ENCODE measurements at places on chromosomes 4 and X.

GRCh38 chr4:24805067-24805466, 9.7 kb downstream of the SOD3 start:
- DNase-seq = no peak

DNA sequence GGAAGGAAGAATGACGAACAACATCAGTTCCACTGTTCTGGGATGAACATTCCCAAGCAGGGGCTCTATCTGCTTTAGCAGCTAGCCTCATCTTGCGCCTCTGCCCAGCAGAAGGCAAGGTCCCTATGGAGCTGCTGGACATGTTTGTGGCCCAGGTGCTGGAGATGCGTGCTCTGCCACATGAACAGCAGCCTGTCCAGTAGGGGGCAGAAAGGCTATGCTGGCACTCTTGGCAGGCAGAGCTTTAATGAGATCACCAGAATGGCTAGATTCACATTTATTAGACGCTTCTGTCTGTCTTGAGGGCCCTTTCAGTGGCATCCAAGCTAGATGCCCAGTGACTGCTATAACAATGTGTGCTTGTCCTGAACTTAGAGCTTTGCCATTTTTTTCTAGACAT, 1826.0 kb downstream of the STIM2 start:
- DNase-seq = no peak

GRCh38 chrX:155874571-155875244, 6.4 kb upstream of the VAMP7 start:
- no peak for DNase-seq

DNA sequence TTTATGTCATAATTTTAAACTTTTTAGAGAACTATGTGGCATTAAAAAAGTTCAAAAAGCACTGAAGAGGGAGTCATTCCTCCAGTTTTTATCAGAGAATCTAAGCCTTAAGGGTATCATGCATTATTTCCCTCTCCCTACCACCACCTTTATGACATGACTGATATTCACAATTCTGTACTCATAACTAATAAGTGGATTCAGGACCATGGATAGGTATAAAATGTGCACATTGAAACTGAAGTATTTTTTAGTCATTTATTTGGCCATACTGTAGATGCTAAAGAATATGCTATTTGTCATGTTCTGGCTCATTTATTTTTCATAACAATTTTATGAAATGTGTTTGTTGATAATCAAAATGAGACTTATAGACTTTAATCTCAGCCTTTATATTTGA, 897.5 kb upstream of the AGA start:
- no peak for DNase-seq

GRCh38 chrX:102651242-102652011, at the start of gene GPRASP1:
TSS of gene GPRASP1 (plus strand) at chrX:102651483. CDS start at chrX:102653914, 2,431 bp downstream.
- peak; percentile 70 for DNase-seq

DNA sequence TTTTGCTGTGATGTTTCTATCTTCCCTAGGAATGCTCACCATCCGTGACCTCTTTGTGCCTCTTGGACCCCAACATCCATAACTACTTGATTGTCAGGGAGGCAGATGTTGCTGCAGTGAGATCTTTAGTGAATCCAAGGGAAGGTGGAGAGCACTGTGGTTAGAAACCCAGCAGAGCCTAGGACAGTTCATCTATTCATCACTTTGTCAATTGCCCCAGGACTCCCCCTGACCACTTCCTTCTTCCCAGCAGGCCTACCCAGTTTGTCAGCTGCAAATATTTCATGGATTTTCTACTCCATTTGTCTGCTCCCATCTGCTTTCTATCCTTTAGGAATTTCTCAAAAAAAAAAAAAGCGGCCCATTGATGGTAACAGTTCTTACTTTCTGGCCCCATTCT, 942.8 kb downstream of the PCDH7 start:
- DNase-seq = no peak

- DNase-seq = no peak
Observed at GRCh38 chr4:173039617-173040577, 128.7 kb upstream of the GALNT7 start.

DNA sequence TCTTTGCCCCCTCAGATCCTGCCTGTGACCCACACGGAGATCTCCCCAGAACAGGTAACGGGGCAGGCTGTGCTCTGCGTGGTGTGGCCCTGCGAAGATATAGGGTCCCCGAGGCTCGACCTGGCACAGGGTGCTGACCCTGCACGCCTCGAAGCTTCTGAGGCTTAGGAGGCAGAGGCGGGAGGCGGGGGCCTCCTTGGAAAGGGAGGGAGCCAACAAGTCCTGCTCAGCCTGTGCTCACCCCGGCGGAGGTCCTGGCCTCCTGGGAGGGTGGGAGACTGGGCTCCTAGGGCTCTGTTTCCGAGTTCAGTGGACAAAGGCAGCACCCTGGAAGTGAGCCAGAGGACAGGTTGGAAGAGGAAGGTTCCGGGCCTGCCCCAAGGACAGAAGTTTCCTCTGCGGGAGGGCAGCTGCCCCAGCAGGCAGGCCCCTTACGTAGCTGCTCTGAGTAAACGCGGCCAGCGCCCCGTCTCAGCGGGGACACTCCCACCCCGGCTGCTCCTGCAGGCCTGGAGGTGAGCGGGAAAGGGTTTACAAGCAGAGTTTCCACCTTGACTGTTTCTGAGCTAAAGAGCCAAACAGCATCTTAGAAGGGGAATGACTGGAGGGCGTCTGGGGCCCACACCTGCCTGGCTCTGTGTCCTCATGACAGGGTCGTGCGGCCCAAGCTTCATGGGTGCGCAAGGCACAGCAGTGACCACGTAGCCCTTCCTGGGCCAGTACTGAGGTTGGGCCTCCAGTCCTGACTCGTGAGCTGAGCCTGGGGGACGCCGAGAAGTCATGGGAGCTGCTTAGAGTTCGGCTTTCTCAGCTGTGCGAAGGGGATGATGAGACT, 16.1 kb downstream of the TMEM175 start:
- DNase-seq = no peak

DNA sequence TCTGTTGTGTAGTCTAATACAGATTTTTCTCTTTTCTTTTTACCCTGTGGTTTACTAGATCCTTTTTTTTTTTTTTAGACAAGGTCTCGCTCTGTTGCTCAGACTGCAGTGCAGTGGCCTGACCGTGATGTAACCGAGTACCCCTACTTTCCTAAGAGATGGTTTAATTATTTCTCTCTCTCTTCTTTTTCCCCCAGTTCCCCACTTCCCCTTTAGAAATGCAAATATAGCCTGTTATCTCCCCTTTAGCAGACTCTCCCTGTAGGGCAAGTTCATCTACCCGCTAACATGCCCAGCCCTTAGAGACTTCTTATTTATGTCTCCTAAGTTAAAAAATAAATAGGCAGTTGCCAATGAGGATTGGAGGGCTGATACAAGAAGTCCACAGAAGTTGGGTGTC, 4.5 kb downstream of the SNX25 start:
- no peak for DNase-seq

DNA sequence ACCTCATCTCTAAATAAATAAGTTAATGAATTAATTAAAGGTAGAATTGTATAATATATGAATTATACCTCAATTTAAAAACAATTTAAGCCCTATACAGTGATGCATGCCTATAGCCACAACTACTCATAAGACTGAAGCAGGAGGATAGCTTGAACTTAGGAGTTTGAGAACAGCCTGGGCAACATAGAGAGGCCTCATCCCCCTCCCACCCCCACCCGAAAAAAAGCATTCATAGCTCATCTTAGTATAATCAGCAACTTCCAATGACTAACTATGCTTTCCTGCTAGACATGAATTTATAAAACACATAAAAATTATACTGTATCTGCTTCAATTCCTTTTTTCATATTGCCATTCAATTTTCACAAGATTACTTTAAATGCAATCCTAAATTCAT, 1.6 kb downstream of the LRBA start:
- no peak for DNase-seq

DNA sequence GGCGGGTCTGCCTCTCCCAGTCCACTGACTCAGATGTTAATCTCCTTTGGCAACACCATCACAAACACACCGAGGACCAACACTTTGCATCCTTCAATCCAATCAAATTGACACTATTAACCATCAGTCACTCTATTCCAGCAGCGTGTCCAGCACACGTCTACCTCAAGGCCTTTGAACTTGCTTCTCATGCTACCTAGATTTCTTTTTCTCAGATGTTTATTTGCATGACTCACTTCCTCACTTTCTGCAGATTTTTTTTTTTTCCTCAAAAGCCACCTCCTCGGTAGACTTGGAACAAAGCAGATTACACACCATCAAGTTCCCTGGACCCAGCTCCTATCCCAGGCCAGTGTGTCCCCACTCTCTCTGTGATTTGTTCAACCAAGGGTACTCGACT, 49.5 kb downstream of the SUPT20HL2 start:
- no peak for DNase-seq

DNA sequence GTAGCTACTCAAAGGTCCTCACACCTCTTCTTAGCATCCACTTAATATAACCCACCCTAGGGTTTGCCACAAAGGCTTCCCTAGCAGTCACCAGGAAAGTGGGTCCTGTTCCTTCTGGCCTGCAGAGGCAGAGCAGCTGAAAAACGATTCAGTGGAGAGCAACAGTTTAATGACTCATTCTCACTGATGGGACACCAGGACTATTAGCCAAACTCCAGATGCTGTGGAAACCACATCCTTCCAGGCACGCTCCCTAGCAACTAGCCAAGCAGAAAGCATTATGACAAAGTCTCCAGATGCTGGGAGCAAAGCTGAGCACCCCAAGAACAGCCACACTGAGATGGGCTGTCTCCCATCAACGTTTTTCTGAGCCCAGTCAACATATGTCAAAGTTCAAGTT, 30.3 kb upstream of the UTP14A start:
- no peak for DNase-seq

GRCh38 chr4:138736362-138736761, 279.2 kb upstream of the NOCT start:
- no peak for DNase-seq

DNA sequence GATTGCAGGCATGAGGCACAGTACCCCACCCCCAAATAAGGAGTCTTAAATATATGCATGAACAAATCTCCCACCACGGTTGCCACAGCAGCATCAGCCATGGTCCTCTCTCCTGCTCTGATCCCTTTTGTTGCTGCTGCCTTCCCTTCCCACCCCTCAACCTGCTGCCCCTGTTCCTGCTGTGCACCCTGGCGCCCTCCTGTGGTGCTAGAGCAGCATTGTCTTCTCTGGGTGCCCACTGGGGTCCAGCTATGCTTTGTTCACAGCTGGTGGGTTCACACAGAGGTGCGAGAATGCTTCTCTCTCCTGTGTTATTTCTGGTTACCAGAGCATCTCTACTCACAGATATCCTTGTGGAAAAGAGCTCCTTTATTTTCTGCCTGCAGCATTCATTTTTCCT, 116.2 kb downstream of the GATB start:
- DNase-seq = no peak

DNA sequence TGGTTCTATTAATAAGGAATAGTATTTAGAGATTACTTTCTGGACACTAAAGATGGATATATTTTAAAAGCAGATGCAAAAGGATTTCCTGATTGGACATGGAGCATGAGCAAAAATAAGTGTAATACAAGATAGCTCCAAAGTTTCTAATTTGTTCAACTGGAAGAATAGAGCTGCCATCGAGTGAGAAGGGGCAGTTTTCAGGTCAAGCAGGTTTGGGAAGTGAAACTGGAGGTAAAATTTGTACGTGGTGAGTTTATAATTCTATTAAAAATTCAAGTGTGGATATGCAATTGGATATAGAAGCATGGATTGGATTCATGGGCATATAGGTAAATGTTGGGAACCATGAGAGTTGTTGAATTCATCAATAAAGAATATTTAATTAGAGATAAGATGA, 31.8 kb downstream of the PRDM8 start:
- no peak for DNase-seq

DNA sequence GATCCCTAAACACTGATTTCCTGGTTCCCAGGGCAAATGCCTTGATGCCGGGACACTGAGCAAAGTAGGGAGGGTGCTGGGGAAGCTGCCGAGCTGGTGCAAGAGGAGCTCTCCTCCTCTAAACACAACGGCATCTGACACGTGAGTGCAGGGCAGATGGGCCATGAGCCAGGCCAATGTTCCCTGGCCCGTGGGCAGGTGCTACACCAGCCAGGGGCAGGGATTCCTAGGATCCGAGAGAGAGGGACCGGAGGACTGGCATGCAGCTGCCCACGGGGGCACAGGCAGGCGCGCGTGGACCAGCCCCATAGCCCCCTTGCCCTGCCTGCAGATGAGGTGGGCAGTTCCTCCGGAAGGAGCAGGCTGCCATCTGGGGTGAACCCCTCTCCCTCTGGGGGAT, 66.8 kb upstream of the AFAP1 start:
- DNase-seq = no peak

DNA sequence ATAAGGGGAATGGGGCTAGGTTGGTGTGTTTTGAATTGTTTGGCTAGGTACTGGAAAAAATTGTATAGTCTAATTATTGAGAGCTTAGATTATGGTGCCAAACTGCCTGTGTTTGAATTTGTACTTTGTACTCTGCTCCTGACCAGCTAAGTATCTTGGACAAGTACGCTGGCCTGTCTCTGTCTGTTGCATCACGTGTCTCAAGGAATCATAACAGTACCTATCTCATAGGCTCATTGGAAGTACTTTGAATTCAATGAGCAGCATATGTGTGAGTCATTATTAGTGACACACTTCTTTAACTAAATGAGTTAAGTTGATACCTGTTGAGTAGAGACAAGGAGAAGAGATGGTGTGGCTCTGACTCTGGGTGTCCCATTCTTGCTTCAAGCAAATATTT, 69.5 kb upstream of the MND1 start:
- DNase-seq = no peak

DNA sequence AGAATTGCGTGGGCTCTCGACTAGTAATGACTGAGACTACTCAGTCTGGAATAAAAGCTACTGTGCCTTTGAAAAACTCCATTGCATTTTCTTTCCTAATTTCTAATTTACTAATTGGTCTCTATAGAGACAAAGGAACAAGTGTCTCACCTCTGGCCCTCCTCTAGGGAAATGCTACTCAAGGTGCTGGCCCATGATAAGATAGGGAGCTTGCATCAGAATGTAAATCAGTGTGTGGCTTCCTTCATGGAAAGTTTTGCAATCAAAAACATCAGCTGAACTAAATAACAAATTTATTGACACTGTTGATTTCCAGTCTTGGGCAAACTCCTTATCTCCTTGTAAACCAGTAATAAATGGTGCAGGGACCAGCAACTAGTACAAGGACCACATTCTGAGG, 81.8 kb downstream of the SRPX start:
- DNase-seq = no peak

DNA sequence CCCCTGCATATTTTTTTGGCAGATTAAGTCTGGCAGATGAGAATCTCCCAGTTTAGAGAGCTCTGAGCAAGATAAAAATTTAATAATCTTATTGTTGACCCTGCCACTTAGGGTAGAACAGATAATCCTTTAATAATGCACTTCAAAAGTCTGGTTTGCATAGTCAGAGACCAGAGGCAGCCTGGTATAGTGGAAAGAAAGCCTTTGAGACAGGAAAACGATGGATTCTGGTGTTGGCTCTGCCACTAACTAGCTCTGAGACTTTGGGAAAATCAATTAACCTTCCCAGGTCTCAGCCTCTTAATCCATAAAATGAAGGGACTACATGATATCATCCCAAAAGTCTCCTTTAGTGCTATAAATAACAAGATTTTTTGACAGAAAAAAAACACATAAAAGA, 824.5 kb downstream of the STIM2 start:
- DNase-seq = no peak

- no peak for DNase-seq
Observed at GRCh38 chr4:38574559-38575333, 89.3 kb upstream of the KLF3 start.

- no peak for DNase-seq
Observed at GRCh38 chr4:7460566-7460965, 25.8 kb upstream of the PSAPL1 start.

All from CD4-positive, alpha-beta T cell treated with Interleukin-17A for 1 hour (primary cell).